ENCODE measurements at places on chromosomes 6 and 20.

- no peak for DNase-seq
Measured at GRCh38 chr6:166253778-166254204, 54.4 kb downstream of the PRR18 start.

DNA sequence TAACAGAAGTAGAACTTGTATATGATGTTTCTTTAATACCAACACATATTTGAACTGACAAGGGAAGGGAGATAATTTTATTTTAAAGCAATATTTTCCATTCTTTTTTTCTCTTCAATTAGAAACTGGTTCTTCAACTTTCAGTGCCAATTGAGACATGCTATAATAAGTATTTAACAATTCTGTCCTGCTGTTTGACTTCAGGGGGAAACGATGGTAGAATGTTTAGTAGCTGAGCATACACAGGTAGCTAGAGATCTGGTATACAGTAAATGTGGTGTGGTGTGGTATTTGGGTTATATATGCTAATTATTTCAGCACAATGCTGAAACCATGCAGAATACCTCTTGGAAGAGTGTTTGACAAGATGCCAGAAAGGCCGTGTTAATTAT lies 156.9 kb downstream of the ARID1B start:
- no peak for DNase-seq

DNA sequence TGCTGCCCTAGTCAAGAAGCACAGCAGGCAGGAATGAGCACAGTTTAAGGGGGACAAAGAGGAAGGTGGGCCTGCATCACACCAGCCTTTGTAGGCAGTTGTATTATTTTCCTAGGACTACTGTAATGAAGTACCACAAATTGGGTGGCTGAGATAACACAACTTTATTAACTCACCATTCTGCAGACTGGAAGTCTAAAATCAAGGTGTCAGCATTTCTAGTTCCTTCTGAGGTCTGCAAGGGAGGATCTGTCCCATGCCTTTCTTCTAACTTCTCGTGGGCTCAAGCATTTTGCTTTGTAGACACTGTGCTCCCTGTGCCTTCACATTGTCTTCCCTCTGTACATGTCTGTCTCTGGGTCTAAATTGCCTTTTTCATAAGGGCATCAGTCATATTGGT lies 488.5 kb upstream of the JARID2 start:
- no peak for DNase-seq

- no peak for DNase-seq
Measured at GRCh38 chr6:78967191-78967590, 99.8 kb downstream of the IRAK1BP1 start.

- no peak for DNase-seq
Measured at GRCh38 chr6:142728910-142729481, 216.0 kb downstream of the HIVEP2 start.

GRCh38 chr20:3222635-3223600 lies 13.6 kb downstream of the ITPA start:
- no peak for DNase-seq

DNA sequence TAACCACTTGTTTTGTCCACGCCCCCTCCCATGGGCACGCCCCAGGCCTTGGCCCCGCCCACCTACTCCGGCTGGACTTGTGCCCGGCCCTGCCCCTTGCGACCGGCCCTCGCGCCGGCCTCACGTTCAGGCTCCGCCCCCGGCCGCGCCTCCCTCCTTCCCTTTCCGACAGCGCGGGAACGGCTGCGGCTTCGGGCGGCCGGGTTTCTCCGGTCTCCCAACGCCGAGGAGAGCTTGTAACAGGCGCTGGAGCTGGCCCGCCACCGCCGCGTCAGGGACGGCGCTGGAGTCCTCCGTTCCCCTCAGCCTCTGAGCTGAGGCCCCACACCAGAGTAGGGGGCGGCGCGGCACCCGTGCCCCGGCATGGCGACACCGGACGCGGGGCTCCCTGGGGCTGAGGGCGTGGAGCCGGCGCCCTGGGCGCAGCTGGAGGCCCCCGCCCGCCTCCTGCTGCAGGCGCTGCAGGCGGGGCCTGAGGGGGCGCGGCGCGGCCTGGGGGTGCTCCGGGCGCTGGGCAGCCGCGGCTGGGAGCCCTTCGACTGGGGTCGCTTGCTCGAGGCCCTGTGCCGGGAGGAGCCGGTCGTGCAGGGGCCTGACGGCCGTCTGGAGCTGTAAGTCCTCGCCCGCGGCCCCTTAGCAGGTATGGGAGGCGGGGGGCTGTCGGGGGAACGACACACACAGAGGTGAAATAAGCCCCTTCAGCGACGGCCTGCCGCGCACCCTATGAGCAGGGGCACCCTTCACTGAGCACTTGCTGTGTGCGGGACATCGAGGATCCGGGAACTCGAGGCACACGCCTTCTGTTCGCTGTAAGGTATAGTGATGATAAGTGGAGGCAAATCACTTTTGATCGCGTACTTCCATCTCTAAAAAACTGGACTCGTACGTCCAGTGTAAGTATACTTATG lies at the start of gene FANCE:
Gene FANCE, plus strand, starts transcription at position 156 of the 908 bp plus-strand sequence. Its CDS starts 208 bp downstream, at position 364.
- DNase-seq, result no peak

- no peak for DNase-seq
Measured at GRCh38 chr6:127496471-127496870, 22.7 kb downstream of the MTCL3 start.
